Left cardiac atrium (tissue), 4 donors: ENCODE measurements at places on chromosomes 7 and 10. TPM values are rescaled to one million over a fixed set of nuclear protein-coding genes. Genes with fewer than 3 reads are reported as not detected.

DNA sequence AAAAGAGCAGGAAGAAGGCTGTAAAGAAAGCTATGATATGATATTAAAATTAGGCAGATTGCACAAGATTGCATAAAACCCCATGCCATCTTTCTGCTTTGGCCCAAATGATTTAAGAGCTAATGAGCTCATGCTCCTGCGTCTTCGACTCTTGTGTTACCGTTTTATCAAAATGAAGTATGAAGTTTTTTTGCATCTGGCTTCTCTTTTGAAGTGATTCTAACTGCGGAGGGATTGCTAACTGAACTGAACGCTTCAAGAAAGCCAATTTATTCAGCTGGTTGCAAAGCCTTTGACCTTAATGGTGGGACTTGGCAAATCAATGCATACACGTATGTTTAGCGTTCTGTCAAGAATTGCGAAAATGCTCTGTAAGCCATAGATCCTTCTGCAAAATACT is 282.9 kb downstream of the TWIST1 start:
- no peak for DNase-seq

CDNF gene
- total RNA-seq: 1.3 TPM

GRCh38 chr7:18855796-18856195 is 261.6 kb downstream of the TWIST1 start:
- no peak for DNase-seq

CLCN1 gene
- not detected for total RNA-seq

GRCh38 chr7:103984050-103984449 is 5.4 kb downstream of the RELN start:
- no peak for DNase-seq

DNA sequence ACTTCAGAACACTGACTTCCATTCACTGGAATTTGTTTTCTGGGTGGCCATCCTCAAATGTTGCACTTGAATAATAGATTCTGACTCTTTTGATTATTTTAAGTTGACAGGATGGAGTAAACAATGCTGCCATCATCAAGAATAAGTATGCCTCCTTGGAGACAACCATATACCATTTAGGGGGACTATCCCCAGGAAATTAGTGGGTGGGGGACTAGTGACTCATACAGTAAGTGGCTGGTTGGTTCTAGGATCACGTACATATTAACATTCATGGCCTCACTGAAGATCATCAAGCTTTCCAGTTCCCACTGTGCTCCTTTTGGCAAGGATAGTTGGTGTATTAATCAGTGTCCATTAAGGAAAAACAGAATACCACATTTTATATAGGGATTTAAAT is 615.2 kb downstream of the CCSER2 start:
- DNase-seq: no peak

GRCh38 chr7:109967406-109967805 is 1123.5 kb upstream of the LRRN3 start:
- DNase-seq: no peak

CALY gene
- total RNA-seq: not detected

DNA sequence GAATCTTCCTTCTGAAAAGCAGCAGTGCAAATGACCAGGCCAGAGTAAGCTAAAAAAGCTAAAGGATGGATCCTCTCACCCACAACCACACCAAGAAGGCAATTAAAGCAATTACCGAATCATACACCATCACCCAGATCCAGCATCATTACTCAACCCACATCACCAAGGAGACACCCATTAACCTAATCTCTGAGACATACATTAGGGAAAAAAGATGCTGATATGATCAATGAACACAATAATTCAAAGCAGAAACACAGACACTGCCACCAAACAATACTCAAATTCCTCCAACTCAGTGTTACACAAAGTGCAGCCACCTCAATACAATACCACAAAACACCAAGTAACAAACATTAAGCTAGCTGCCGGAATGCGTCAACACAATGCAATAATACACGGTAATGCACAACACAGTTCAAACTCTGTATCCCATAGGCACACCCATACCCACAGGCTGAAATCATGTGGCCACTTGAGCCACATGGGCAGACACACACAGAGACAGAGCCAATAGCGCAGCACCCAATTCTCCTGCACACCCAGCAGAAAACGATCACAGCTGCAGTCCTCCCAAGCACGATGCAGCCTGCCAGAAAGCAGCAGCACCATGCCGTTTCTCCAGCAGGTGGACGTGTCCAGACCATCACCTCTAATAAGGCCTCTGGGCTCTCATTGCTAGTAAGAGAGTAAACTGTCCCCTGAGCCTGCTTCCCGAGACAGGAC is 21.5 kb downstream of the PAX2 start:
- no peak for DNase-seq

DNA sequence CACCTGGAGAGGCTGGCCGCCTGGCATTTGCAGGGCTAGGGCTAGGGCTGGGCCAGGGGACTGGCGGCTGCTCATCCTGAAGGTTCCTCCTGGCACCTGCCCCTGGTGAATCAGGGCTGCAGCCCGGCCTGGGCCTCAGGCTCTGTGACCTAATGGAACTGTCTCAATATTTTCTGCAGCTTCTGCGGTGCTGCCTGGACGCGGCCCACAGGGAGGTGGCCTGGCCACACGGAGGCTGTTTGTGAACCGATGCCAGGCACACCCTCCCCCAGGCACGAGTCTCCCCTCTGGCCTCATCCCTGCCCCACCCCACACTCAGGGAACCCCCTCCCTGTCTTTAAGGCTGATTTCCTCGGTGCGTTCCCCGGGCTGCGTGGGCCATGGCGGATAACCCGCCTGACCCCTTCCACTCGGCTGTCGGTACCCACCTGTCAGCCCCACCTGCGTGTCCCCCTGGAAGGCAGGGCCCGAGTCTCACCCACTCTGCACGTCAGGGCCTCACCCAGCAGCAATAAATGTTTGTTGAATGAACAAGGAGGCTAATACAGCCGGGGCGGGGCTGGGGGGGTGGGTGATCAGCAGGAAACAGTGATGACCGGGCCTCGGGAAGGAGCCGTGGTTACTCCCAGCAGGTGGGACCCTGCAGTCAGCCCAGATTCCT is 54.5 kb upstream of the DNAJB6 start:
- no peak for DNase-seq
